ENCODE measurements at places on chromosomes 2 and 18. TPM values are rescaled to one million over a fixed set of nuclear protein-coding genes. Genes with fewer than 3 reads are reported as not detected.

- no peaks in the 10 kb centered on the region for H3K27me3 ChIP-seq
- peak overlapping the region; percentile 32 for H3K27ac ChIP-seq
- H3K4me3 ChIP-seq = no peak overlapping the region
- H3K4me1 ChIP-seq = no peaks in the 10 kb centered on the region
Measured at GRCh38 chr2:41610501-41611190, 437.2 kb upstream of the PKDCC start.

DNA sequence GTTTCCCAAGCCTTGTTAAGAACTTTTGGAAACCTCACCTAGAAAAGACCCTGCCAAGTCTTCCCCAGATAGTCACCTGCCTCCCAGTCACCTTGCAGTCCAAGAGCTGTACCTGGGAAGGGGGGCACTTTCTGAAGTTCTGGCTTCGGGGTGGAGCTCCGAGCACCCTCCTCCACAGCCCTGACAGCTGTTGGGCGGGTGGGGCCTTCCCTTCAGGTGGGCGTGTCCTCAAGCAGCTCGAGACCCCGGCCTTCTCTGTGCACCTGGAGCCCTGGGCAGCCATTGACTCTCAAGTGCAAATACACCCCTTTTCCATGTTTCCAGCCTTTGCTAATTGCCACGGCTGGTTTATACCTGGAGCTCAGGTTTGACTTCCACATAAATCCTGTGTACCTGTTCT lies 37.0 kb upstream of the IGFBP5 start:
- no peak overlapping the region for H3K4me3 ChIP-seq
- H3K36me3 ChIP-seq = no peaks in the 10 kb centered on the region
- no peaks in the 10 kb centered on the region for H3K4me1 ChIP-seq
- no peak for DNase-seq
- no peaks in the 10 kb centered on the region for H3K27me3 ChIP-seq

- H3K27me3 ChIP-seq = peaks cover 5% of the 10 kb centered on the region
- H3K4me3 ChIP-seq = no peak overlapping the region
- no peaks in the 10 kb centered on the region for H3K36me3 ChIP-seq
- no peak for DNase-seq
Measured at GRCh38 chr2:97711394-97711711, 2.0 kb upstream of the ZAP70 start.

OTOS gene
- total RNA-seq = not detected

PUM2 gene
- total RNA-seq = 37.3 TPM

- no peak for DNase-seq
- no peaks in the 10 kb centered on the region for H3K27me3 ChIP-seq
- H3K4me3 ChIP-seq = no peak overlapping the region
- peaks cover 45% of the 10 kb centered on the region for H3K4me1 ChIP-seq
- H3K27ac ChIP-seq = no peak overlapping the region
Measured at GRCh38 chr2:102116630-102117471, 25.7 kb upstream of the IL1R1 start.

DNA sequence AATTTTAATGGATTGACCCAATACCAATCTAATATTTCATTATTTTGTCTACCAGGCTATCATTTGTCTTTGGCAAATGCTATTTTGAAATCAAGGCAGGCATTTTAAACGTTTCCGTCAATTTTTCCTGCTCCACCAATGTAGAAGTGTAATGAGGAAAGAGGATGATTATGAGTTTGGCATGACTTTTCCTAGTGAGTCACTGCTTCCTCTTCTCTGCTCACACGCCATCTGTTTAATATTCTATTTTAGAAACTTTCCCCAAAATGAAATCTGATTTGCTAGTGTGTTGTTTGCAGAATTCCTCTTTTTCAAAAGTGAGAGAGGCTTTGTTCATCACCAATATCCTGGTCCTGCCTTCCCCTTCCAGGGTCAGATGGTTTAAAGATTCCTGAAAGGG lies 42.5 kb upstream of the PID1 start:
- no peak for DNase-seq
- no peaks in the 10 kb centered on the region for H3K36me3 ChIP-seq
- H3K4me3 ChIP-seq = no peak overlapping the region
- H3K27ac ChIP-seq = peak overlapping the region; percentile 16
- no peaks in the 10 kb centered on the region for H3K27me3 ChIP-seq

RAB17 gene
- total RNA-seq = 1.2 TPM

DNA sequence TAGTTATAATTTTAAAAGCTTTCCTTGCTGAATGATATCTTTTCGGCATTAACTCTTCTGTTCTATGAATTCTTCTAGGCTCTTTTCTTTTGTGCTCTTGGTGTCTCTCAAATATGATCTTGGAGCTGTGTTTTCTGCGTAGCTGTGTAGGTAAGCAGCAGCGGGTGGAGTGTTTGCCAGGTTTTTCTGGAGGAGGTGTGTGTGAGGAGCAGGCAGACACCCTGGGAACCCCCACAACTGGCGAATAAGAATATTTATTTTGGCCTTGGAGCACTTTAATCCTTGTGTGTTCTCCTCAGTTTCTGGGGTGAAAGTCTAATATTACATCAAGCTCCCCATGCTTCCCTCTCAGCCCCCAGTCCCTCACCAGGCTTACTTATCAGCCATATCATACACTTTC lies 232.0 kb upstream of the FANCL start:
- H3K27ac ChIP-seq = no peak overlapping the region
- H3K4me1 ChIP-seq = no peaks in the 10 kb centered on the region
- no peak overlapping the region for H3K4me3 ChIP-seq
- no peaks in the 10 kb centered on the region for H3K27me3 ChIP-seq

DNA sequence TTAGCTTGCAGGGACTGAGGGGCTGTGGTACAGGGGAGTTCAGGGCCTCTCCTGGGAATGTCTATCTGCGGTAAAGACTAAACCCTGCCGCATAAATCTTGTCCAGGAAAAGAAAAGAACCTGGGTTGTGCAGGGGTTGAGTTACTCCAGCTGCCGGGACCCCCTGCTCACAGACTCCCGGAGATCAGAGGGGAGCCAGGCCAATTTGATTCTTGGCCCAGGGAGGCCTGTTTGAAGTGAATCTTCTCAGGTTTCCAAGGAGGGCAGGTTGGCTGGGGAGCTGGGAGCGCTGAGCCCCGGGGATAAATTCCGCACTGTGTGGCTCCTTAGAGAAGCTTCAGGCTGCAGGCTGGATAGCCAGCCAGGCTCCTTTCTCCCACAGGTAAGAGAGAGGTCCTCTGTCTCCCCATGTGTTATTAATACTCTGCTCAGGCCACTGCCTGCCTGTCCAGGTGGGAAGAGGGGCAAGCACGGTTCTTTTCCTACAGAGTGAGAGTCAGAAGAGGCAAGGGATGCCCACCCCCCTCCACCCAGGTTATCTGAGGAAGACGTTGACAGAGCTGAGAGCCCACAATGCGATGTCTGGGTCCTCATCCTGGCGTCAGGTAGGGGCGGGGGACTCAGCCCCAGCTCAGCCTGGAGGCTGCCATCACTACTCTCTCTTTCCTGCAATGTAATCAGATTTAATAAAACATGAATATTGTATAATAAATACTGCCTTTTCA lies 82.7 kb downstream of the LONRF2 start:
- no peaks in the 10 kb centered on the region for H3K36me3 ChIP-seq
- no peak overlapping the region for H3K27ac ChIP-seq
- H3K4me3 ChIP-seq = no peak overlapping the region

DNA sequence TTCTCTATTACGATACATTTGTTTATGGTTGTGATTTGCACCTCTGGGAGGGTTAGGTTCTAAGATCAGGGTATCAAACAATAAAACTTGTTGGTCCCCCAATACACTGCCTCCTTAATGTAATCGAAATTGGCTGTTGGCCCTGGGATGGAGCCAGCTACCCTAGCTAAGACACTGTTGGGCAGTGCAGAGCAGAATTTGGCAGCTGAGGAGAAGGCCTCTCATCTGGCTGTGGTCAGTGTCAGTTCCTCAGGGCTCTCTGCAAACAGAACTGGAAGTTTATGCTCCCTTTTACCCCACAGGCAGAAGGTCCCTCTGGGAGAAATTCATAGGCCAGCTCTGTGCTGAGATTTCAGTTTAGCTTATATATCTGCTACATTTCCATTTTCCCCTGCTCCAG lies 8.6 kb upstream of the HAAO start:
- H3K36me3 ChIP-seq = no peaks in the 10 kb centered on the region
- no peak overlapping the region for H3K27ac ChIP-seq
- no peak overlapping the region for H3K4me3 ChIP-seq
- H3K27me3 ChIP-seq = no peaks in the 10 kb centered on the region

DNA sequence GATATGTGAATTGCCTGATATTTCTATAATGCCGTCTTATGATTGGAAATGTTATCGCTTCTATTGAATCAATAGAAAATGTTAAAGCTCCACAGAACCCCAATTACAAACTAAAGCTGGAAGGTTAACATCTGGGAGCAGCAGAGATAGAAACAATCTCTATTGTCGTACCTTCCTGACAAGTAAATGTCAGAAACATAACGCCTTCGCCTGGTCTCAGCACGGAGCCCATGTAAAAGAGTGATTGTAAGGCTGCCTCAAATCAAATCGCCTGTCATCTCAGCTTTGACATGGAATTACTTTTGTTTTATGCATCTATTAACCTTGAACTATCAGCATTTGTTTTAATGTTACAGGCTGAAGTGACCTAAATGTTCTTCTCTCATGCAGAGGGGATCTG lies 885.9 kb upstream of the PIK3C3 start:
- no peaks in the 10 kb centered on the region for H3K36me3 ChIP-seq
- H3K27me3 ChIP-seq = no peaks in the 10 kb centered on the region
- H3K27ac ChIP-seq = no peak overlapping the region
- no peaks in the 10 kb centered on the region for H3K4me1 ChIP-seq
- DNase-seq = no peak

NEU4 gene
- total RNA-seq = 18.0 TPM

GRCh38 chr2:61018318-61018755 lies 282 bp upstream of the PUS10 start:
- no peaks in the 10 kb centered on the region for H3K27me3 ChIP-seq
- no peaks in the 10 kb centered on the region for H3K36me3 ChIP-seq
- DNase-seq = no peak
- peak overlapping the region; percentile 94 for H3K27ac ChIP-seq
- peak overlapping the region; percentile 94 for H3K4me3 ChIP-seq

SEMA4C gene
- 10.8 TPM for total RNA-seq

NEURL3 gene
- total RNA-seq = not detected

DNA sequence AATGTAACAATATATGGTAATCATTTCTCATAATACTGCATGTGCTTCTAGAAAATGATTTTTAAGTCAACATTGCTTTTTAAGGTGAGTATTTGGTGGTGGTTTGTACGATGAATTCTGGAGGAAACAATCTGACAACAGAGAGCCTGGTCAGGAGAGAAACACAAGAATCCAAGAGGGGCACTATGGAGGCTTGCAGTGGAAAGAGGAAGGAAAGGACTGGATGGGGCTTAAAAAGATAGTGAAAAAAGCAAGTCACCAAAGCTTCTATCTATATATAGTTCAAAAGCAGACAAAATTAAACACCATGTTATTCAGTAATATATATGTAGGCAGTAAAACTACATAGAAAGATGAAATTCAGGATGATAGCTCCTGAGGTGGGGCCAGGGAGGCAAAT lies 109.4 kb upstream of the SERTAD2 start:
- no peak overlapping the region for H3K4me3 ChIP-seq
- H3K4me1 ChIP-seq = no peaks in the 10 kb centered on the region
- no peak overlapping the region for H3K27ac ChIP-seq
- DNase-seq = no peak
- no peaks in the 10 kb centered on the region for H3K36me3 ChIP-seq

CD8A gene
- 0.58 TPM for total RNA-seq

EGR4 gene
- not detected for total RNA-seq

GRCh38 chr2:237345891-237346640 lies 67.9 kb downstream of the COL6A3 start:
- no peak overlapping the region for H3K27ac ChIP-seq
- H3K36me3 ChIP-seq = no peaks in the 10 kb centered on the region
- H3K4me3 ChIP-seq = no peak overlapping the region
- H3K27me3 ChIP-seq = no peaks in the 10 kb centered on the region
- H3K4me1 ChIP-seq = peaks cover 9% of the 10 kb centered on the region

SULT1C2 gene
- not detected for total RNA-seq

CDH19 gene
- total RNA-seq = 0.25 TPM

- H3K27ac ChIP-seq = no peak overlapping the region
- no peaks in the 10 kb centered on the region for H3K4me1 ChIP-seq
- H3K27me3 ChIP-seq = no peaks in the 10 kb centered on the region
- no peak for DNase-seq
Measured at GRCh38 chr2:63432373-63432772, 155.9 kb downstream of the WDPCP start.

DNA sequence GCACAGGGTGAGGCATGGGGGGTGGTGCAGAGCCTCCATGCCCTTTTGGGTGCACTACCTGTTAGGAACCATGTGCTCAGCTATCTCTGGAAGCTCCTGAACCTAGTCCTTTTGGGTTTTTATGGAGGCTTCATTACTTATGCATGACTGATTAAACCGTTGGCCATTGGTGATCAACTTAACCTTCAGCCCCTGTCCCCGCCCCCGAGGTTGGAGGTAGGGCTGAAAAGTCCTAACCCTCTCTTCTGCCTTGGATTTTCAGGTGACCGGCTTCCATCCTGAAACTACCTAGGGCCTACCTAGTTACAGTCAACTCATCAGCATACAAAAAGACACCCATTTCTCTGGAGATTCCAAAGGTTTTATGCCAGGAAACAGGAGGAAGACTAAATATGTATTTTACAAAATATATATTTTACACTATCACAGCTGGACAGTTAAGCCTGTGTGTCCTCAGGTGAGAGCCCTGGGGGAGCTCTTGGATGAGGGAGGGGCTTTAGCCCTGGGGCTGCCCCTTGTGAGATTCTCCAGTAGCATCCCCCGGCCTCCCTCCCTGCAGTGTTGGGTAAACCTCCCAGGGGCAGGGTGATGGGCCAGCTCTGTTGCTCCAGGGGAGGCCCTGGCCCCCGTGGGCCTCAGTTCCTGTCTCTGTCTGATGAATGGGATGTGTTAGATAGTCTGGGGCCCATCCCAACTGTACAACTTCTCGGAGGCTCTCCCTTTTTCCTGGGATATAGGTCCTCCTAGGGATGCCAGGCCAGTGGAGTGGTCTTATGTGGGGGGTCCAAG lies 24.1 kb downstream of the GLI2 start:
- H3K27me3 ChIP-seq = no peaks in the 10 kb centered on the region
- DNase-seq = no peak
- H3K4me1 ChIP-seq = no peaks in the 10 kb centered on the region
- H3K36me3 ChIP-seq = no peaks in the 10 kb centered on the region

VAPA gene
- total RNA-seq = 259 TPM

ATP8B1 gene
- total RNA-seq = 1.9 TPM

DNA sequence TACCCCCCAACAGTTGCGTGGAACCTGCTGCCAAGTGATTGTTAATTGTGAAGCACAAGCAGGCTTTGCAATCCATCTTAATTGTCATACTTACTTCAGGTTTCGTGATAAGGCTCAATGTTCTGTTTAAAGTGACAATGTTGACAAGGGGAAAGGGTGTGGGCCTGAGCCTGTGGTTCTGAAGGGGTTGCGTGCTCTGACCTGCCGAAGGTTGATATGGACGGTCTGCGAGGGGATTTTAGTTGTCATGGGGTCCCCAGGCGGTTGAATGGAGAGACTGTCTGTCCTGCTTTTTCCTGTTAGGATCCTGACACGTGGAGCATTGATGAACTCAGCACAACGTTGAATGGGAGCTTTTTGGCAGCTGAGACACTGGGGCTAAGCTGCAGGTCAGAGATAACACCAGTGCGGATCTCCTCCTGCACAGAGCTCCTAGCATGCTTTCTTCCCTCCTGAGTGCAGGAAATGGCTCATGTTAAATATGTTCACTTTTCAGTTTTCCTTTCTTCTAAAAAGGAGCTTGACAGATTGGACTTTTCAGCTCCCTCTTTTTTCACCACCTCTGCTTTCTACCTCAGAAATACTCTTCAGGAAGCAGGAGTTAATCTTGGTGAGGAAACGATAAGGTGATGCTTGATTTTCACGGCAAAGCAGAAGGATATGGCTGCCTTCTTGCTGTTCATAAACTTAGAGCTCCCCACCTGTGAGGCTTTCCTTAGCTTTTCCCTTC lies 62.9 kb upstream of the ZEB2 start:
- no peaks in the 10 kb centered on the region for H3K4me1 ChIP-seq
- no peak overlapping the region for H3K27ac ChIP-seq
- H3K36me3 ChIP-seq = no peaks in the 10 kb centered on the region
- no peaks in the 10 kb centered on the region for H3K27me3 ChIP-seq

All from psoas muscle (tissue), 8 donors.